ENCODE measurements at places on chromosomes 3 and 15. TPM values are rescaled to one million over a fixed set of nuclear protein-coding genes. Genes with fewer than 3 reads are reported as not detected.
A peak's percentile ranks its signal among the peaks of the same experiment; 100 is the strongest.

CFAP100 gene
- polyA plus RNA-seq = not detected

CASR gene
- polyA plus RNA-seq = not detected

- peaks cover 11% of the 10 kb centered on the region for H3K4me1 ChIP-seq
- peaks cover 4% of the 10 kb centered on the region for H3K27me3 ChIP-seq
- H3K27ac ChIP-seq = no peak overlapping the region
- no peak for DNase-seq
- H3K36me3 ChIP-seq = no peaks in the 10 kb centered on the region
- no peak overlapping the region for H3K4me3 ChIP-seq
Measured at GRCh38 chr3:127542441-127542952, 48.0 kb downstream of the TPRA1 start.

- peak overlapping the region; percentile 96 for H3K4me3 ChIP-seq
- H3K27me3 ChIP-seq = no peaks in the 10 kb centered on the region
- H3K36me3 ChIP-seq = no peaks in the 10 kb centered on the region
- peak overlapping the region; percentile 73 for H3K27ac ChIP-seq
- H3K4me1 ChIP-seq = peaks cover 18% of the 10 kb centered on the region
Measured at GRCh38 chr3:142224482-142225072, 808 bp downstream of the GK5 start.

CCR8 gene
- polyA plus RNA-seq = not detected

ACTC1 gene
- polyA plus RNA-seq = not detected

- no peak overlapping the region for H3K4me3 ChIP-seq
- no peak for DNase-seq
- peaks cover 9% of the 10 kb centered on the region for H3K36me3 ChIP-seq
- no peak overlapping the region for H3K27ac ChIP-seq
Measured at GRCh38 chr15:45630917-45631691, 3.7 kb upstream of the SQOR start.

- DNase-seq = peak; percentile 29
- H3K36me3 ChIP-seq = no peaks in the 10 kb centered on the region
- H3K4me1 ChIP-seq = peaks cover 35% of the 10 kb centered on the region
- no peaks in the 10 kb centered on the region for H3K27me3 ChIP-seq
Measured at GRCh38 chr3:69326855-69327300, 59.0 kb downstream of the FRMD4B start.

GRCh38 chr15:93017526-93017925 lies 71.5 kb downstream of the RGMA start:
- H3K4me1 ChIP-seq = peaks cover 24% of the 10 kb centered on the region
- DNase-seq = no peak
- peaks cover 59% of the 10 kb centered on the region for H3K36me3 ChIP-seq
- H3K27ac ChIP-seq = peak overlapping the region; percentile 32

GRCh38 chr15:43969802-43970375 lies 143.1 kb downstream of the WDR76 start:
- no peak overlapping the region for H3K27ac ChIP-seq
- no peaks in the 10 kb centered on the region for H3K36me3 ChIP-seq
- H3K4me3 ChIP-seq = no peak overlapping the region
- peaks cover 12% of the 10 kb centered on the region for H3K27me3 ChIP-seq
- no peaks in the 10 kb centered on the region for H3K4me1 ChIP-seq
- no peak for DNase-seq

GRCh38 chr15:51205050-51205975 lies 110.6 kb upstream of the TNFAIP8L3 start:
- H3K27ac ChIP-seq = no peak overlapping the region
- no peaks in the 10 kb centered on the region for H3K36me3 ChIP-seq
- H3K4me1 ChIP-seq = no peaks in the 10 kb centered on the region
- DNase-seq = no peak

GRCh38 chr15:79455943-79456342 lies 23.8 kb downstream of the MINAR1 start:
- H3K27me3 ChIP-seq = peaks cover 6% of the 10 kb centered on the region
- no peak for DNase-seq
- H3K27ac ChIP-seq = no peak overlapping the region
- H3K36me3 ChIP-seq = no peaks in the 10 kb centered on the region
- no peak overlapping the region for H3K4me3 ChIP-seq
- no peaks in the 10 kb centered on the region for H3K4me1 ChIP-seq

DNA sequence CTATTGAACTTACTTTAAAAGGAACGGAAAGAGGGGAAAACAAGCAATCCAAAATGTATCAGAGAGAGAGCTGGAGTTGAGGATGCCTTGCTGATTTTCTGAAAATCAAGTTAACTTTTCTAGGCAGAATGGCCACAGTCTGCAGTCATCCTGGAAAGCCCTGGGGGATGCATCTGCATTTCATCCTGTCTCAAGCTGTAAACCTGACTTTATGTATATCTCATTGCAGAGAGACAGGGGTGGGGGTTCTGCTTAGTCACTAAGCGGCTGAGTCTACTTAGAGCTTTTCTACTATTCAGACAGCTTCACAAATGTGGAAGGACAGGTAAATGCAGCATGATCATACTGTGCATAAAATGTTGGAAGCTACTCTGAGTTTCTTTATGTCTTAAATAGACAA lies 41.4 kb downstream of the MRPS25 start:
- no peak overlapping the region for H3K4me3 ChIP-seq
- H3K36me3 ChIP-seq = peaks cover 22% of the 10 kb centered on the region
- no peak for DNase-seq
- no peak overlapping the region for H3K27ac ChIP-seq

DNA sequence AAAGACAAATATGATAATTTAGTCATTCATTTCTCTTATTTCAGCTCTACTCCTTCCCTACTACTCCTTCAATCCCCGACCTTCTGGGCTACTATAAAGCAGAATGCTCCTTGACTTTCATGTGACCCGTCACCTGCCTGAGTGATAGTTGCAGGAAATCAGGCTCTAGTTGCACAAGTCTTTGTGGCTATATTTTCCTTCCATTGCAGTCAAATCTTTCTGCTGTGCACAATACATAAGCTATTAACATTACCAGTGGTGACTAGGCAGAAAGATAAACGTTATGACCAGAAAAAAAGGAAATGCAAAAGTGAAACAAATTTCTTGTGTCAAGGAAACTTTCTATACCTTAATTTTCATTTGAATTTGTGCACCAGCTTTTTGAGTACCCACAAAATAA lies 2.3 kb downstream of the SUCNR1 start:
- H3K27ac ChIP-seq = no peak overlapping the region
- peaks cover 21% of the 10 kb centered on the region for H3K4me1 ChIP-seq
- no peaks in the 10 kb centered on the region for H3K36me3 ChIP-seq
- no peak overlapping the region for H3K4me3 ChIP-seq
- no peaks in the 10 kb centered on the region for H3K27me3 ChIP-seq
- DNase-seq = no peak

RPL22L1 gene
- 106 TPM for polyA plus RNA-seq

ZCWPW2 gene
- not detected for polyA plus RNA-seq

GRCh38 chr15:68364028-68364659 lies 67.8 kb downstream of the ITGA11 start:
- H3K27me3 ChIP-seq = no peaks in the 10 kb centered on the region
- DNase-seq = no peak
- H3K4me3 ChIP-seq = no peak overlapping the region
- H3K4me1 ChIP-seq = peaks cover 11% of the 10 kb centered on the region
- H3K36me3 ChIP-seq = no peaks in the 10 kb centered on the region

- no peak for DNase-seq
- H3K4me3 ChIP-seq = no peak overlapping the region
- peaks cover 17% of the 10 kb centered on the region for H3K36me3 ChIP-seq
- H3K27ac ChIP-seq = peak overlapping the region; percentile 40
Measured at GRCh38 chr3:14455571-14456317, 53.3 kb downstream of the SLC6A6 start.

CCR9 gene
- polyA plus RNA-seq = 1.3 TPM

- peak overlapping the region; percentile 96 for H3K27ac ChIP-seq
- peaks cover 82% of the 10 kb centered on the region for H3K4me1 ChIP-seq
- no peaks in the 10 kb centered on the region for H3K27me3 ChIP-seq
- peaks cover 13% of the 10 kb centered on the region for H3K36me3 ChIP-seq
- DNase-seq = no peak
Measured at GRCh38 chr3:4509043-4509442, 15.9 kb downstream of the ITPR1 start.

GRCh38 chr3:11720304-11720898 lies 76.7 kb upstream of the VGLL4 start:
- no peaks in the 10 kb centered on the region for H3K36me3 ChIP-seq
- peak; percentile 51 for DNase-seq
- H3K4me3 ChIP-seq = peak overlapping the region; percentile 95
- peaks cover 31% of the 10 kb centered on the region for H3K4me1 ChIP-seq
- H3K27me3 ChIP-seq = peaks cover 4% of the 10 kb centered on the region

- H3K27me3 ChIP-seq = no peaks in the 10 kb centered on the region
- H3K4me1 ChIP-seq = peaks cover 5% of the 10 kb centered on the region
- H3K27ac ChIP-seq = no peak overlapping the region
- H3K36me3 ChIP-seq = no peaks in the 10 kb centered on the region
- DNase-seq = no peak
- H3K4me3 ChIP-seq = no peak overlapping the region
Measured at GRCh38 chr3:34582055-34582454, 783.6 kb downstream of the PDCD6IP start.

GRCh38 chr15:98134905-98135304 lies 174.4 kb downstream of the ARRDC4 start:
- no peak for DNase-seq
- no peaks in the 10 kb centered on the region for H3K36me3 ChIP-seq
- H3K27ac ChIP-seq = no peak overlapping the region

DNA sequence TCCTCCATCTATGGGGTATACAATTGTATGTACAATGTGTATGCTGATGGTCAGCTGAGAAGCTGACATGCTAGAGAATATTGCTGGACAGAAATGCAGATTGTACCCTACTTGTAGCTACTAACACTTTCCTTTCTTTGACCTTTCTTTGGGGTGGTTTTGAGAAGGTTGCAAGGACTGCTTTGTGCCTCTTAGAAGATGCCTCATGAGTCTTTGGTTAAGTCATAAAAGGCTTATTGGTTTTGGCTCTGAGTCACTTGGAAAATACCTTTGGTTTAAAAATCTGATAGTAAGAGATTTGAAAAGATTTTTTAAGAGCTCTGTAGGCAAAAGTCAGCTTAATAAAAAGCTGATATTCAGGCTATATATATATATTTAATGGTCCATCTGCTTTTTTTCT lies 71.5 kb downstream of the ZMAT3 start:
- H3K27ac ChIP-seq = no peak overlapping the region
- H3K27me3 ChIP-seq = no peaks in the 10 kb centered on the region
- H3K4me1 ChIP-seq = no peaks in the 10 kb centered on the region

SETD5 gene
- 34.5 TPM for polyA plus RNA-seq

- H3K36me3 ChIP-seq = peaks cover 9% of the 10 kb centered on the region
- peaks cover 4% of the 10 kb centered on the region for H3K4me1 ChIP-seq
- no peak overlapping the region for H3K4me3 ChIP-seq
- no peak for DNase-seq
Measured at GRCh38 chr15:43446344-43446743, 46.6 kb downstream of the TP53BP1 start.

GRCh38 chr3:117398141-117398899 lies 688.7 kb downstream of the TUSC7 start:
- no peak overlapping the region for H3K27ac ChIP-seq
- no peak for DNase-seq
- no peaks in the 10 kb centered on the region for H3K36me3 ChIP-seq

DNA sequence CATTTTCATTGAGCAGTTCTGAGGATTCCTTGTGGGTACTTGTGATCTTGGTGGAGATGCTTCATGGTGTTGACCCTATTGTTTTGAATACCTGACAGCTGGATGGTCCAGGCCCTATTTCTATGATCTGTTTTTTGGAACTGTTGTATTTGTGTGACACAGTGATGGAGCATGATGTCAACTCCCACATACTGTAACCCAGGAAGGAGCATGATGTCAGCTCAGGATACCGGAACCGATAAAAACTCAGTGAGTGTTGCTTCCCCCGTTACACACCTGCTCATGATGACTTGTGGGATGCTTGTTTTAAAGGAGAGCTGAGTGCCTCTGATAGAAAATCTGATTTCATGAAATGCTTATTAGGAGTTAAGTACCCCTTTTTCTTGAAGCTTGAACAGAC lies 45.1 kb downstream of the ZBTB38 start:
- peaks cover 24% of the 10 kb centered on the region for H3K36me3 ChIP-seq
- H3K27me3 ChIP-seq = no peaks in the 10 kb centered on the region
- no peak overlapping the region for H3K4me3 ChIP-seq
- H3K27ac ChIP-seq = no peak overlapping the region
- DNase-seq = no peak
- peaks cover 17% of the 10 kb centered on the region for H3K4me1 ChIP-seq

GRCh38 chr3:45604596-45604995 lies 10.0 kb downstream of the LIMD1 start:
- peak overlapping the region; percentile 81 for H3K27ac ChIP-seq
- no peak for DNase-seq
- peaks cover 9% of the 10 kb centered on the region for H3K36me3 ChIP-seq
- peaks cover 57% of the 10 kb centered on the region for H3K4me1 ChIP-seq

DNA sequence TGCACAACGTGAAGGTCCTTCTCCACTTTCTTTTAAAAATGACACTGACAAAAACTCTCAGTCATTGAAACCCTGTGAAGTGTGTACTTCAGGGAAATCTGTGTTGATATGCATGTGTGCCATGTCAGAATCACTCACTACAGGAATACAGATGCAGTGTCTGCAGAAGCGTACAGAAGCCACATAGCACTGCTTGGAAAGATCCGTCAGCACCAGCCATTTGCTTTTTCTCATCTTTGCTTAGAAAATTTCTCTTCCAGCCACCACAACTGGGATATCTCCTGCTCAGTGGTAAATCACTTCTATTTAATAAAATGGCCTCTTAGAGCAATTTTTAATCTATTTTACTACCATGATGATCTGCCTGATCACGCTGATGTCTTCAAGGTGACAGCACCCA lies 91.3 kb upstream of the ARHGEF26 start:
- H3K36me3 ChIP-seq = no peaks in the 10 kb centered on the region
- no peaks in the 10 kb centered on the region for H3K4me1 ChIP-seq
- no peak for DNase-seq
- no peaks in the 10 kb centered on the region for H3K27me3 ChIP-seq
- H3K4me3 ChIP-seq = no peak overlapping the region

PLS1 gene
- polyA plus RNA-seq = 0.92 TPM

- no peak for DNase-seq
- no peaks in the 10 kb centered on the region for H3K4me1 ChIP-seq
- no peaks in the 10 kb centered on the region for H3K36me3 ChIP-seq
- peaks cover 25% of the 10 kb centered on the region for H3K27me3 ChIP-seq
Measured at GRCh38 chr3:149670742-149671492, 13.1 kb upstream of the WWTR1 start.

Measured in naive B cell (primary cell).